ENCODE measurements at places on chromosomes 6 and 20.

- DNase-seq: no peak
Measured at GRCh38 chr6:166603043-166603690, 16.7 kb upstream of the RAMACL start.

GRCh38 chr20:63955281-63955826 lies 862 bp downstream of the UCKL1 start:
- DNase-seq: no peak

- no peak for DNase-seq
Measured at GRCh38 chr6:127366282-127367022, 23.0 kb upstream of the ECHDC1 start.

DNA sequence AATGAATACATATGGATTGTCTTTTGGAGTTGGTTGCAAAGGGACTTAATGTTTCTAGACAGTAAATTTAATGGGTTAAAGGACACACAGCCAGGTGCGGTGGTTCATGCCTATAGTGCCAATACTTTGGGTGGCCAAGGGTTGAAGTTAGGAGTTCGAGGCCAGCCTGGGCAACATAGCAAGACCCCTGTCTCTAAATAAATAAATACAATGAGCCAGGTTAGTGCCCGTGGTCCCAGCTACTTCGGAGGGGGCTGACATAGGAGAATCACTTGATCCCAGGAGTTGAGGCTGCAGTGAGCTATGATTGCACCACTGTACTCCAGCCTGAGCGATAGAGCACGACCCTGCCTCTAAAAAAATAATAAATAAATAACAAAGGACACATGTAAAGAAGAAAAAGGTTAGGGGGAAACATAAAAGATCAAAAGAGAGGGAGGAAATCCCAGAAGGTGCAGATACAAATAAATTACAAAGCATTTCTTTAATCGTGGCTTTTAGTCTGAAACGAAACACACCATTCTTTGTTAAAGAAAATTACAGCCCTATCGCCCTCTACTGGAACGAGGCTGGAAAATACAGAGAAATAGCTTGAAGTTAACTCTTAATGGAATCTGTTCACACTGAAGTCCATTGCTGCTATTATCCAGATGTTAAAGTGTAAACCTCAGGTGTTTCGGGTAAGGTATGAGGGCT lies 42.6 kb upstream of the SCML4 start:
- peak; percentile 5 for DNase-seq

GRCh38 chr6:69791065-69791471 lies 5.7 kb downstream of the LMBRD1 start:
- no peak for DNase-seq

GRCh38 chr6:125392682-125393081 lies 90.9 kb upstream of the HDDC2 start:
- DNase-seq: no peak

GRCh38 chr6:3383525-3383924 lies 73.3 kb downstream of the SLC22A23 start:
- no peak for DNase-seq

DNA sequence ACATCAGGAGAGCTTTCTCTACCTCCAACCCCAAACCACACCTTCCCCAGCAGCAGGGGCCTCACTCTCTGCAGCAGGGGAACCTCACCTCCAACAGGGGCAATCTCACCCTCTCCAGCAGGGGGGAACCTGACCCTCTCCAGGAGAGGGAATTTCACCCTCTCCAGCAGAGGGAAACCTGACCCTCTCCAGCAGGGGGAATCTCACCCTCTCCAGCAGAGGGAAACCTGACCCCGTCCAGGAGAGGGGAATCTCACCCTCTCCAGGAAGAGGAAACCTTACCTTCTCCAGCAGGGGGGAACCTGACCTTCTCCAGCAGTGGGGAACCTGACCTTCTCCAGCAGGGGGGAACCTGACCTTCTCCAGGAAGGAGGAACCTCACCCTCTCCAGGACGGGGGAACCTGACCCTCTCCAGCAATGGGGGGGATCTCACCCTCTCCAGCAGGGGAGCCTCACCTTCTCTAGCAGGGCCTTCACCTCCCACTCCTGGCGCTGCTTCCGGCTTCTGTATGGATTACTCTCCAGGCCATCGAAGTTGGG lies 3.1 kb downstream of the B3GALT4 start:
- DNase-seq: peak; percentile 19

DNA sequence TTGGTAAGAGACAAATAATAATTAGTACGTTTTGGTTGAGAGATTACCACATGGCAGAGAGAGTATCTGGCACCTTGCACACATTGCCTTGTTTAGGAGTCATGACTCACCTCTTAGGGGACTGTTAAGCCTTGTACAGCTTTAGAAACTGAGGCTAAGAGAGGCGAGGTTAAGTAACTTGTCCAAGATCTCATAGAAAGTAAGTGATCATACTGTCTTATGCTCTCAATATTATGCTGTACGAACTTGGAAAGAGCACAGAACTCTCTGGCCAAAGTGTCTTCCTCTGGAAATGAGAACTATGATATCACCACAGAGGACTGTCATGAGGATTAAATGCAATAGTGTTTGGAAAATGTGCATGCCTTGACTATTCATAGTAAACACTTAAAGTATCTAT lies 249.0 kb downstream of the UTRN start:
- DNase-seq: no peak

- no peak for DNase-seq
Measured at GRCh38 chr6:30500421-30501355, 11.4 kb downstream of the HLA-E start.

DNA sequence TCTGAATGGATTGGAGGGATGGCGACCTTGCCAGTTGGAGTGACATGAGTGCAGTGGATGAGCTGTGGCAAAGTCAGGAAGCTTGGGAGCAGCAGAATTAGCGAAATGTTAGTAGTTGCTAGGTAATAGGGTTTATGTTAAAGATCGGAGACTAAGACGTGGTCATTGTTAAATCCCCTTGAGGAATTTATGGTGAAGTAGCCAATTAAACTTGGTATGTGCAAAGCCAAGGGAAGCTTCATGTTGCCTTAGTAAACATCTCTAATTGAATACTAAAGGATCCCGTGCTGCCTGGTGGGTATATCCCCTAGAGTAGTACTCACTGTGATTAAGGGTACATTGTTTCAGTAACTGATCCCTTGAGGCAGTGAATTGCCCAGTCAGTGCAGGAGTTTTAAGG lies 106.0 kb downstream of the PRIM2 start:
- no peak for DNase-seq

- DNase-seq: no peak
Measured at GRCh38 chr6:5076931-5077330, 8.2 kb upstream of the PPP1R3G start.
